Activated CD8-positive, alpha-beta memory T cell treated with anti-CD3 and anti-CD28 coated beads for 1 hour (primary cell): ENCODE measurements at places on chromosomes 3 and 15.

- no peak for DNase-seq
Observed at GRCh38 chr3:112403103-112403502, 70.1 kb downstream of the CD200 start.

- no peak for DNase-seq
Observed at GRCh38 chr15:73952913-73953750, 26.9 kb downstream of the LOXL1 start.

- no peak for DNase-seq
Observed at GRCh38 chr3:161354554-161354953, 16.8 kb downstream of the SPTSSB start.

GRCh38 chr3:147398813-147399534 is 7.4 kb downstream of the ZIC4 start:
- DNase-seq, result no peak

DNA sequence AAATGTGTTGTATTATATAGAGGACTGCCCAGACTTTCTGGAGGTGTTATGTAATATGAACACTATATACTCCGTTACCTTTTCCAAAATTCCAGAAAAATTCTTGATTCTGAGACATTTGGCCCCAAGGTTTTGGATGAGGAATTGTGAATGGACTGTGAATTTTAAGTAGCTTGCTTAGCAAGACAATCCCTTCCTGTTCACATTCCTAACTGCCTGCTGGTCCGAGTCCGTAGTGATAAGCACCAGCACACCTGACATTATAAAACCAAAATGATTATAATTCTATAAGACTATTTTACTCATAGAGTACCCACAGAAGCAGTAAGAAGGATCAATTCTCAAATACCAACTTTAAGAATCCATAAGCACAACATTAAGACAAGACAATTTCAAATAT is 11.2 kb downstream of the EXD1 start:
- DNase-seq, result no peak

GRCh38 chr3:79258479-79258878 is 509.3 kb downstream of the ROBO1 start:
- no peak for DNase-seq

DNA sequence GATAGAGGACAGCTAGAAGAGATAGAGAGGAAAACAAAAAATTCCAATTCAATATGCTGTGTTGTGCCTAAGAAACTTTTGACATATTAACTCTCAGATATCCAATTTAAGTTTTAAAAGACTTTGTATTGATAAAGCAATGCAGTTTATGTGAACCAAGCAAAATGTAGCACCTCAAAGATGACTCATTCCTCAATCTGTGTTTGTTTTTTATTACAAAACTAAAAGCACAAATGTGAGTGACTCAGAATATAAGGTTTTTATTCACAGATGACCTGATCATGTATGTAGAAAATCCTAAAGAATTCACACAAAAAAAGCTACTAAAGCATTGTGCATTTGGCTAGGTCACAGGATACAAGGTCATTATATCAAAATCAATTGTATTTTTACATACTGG is 11.1 kb downstream of the HCLS1 start:
- no peak for DNase-seq

DNA sequence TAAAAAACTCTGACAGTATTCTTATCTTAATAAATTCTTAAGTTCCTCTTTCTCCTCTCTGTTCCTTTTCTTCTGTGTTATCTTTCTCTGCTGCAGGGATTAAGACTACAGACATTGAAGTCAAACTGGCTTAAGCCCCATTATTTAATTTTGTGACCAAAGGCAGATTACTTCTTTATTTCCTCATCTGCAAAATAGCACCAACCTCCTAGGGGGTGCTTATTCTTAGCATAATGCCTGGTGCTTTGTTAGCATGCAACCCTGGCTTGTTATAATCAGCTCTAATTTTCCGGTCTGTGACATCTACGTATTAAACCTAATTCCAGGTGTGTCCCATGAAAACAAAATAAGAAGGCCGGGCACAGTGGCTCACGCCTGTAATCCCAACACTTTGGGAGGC is 23.8 kb downstream of the SEMA6D start:
- no peak for DNase-seq

DNA sequence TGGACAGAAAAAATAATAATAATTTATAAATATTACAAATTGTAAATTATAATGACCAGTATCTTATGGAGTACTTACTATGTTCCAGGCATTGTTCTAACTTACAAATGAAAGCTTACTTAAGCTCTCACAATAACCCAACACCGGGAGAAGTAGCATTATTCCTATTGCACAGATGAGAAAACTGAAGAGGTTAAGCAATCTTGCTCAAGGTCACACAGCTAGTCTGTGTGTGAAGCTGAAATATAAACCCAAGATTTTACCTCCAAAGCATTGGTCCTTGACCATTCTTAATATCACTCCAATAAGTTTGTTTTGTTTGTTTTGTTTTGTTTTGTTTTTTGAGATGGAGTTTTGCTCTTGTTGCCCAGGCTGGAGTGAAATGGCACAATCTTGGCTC is 43.1 kb downstream of the GBE1 start:
- DNase-seq, result no peak

DNA sequence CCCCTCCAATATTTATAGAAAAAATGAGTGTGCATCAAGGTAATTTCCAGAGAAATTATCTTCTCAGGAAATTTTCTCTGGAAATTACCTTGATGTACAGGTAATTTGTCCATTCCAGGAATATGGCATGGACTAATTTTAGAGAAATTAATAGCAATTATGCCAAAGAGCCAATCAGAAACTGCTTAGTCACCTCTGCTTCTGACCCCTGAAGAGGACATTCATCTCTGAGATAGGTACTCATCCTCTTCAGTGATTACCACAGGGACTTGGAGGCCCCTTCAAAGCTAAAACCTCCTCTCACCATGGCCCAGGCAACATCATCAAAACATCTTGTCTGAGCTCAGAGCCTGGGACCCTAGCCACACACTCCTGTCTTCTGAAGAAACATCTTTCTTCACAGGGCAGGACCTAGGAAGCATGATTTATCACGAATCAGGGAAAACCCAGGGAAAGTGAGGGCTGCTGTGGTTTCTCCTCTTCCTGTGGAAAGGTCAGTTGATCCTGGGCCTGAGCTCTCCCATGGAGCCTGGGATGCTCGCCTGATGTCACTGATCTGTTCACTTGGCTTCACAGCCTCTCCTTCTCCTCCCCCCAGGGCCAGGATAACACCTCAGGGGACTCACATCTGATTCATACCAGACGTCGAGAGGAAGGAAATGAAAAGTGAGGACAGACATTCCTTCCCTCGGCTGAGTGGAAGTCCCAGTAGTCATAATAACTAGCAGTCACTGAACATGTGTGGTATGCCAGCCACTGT is 210.5 kb downstream of the DTWD1 start:
- no peak for DNase-seq

DNA sequence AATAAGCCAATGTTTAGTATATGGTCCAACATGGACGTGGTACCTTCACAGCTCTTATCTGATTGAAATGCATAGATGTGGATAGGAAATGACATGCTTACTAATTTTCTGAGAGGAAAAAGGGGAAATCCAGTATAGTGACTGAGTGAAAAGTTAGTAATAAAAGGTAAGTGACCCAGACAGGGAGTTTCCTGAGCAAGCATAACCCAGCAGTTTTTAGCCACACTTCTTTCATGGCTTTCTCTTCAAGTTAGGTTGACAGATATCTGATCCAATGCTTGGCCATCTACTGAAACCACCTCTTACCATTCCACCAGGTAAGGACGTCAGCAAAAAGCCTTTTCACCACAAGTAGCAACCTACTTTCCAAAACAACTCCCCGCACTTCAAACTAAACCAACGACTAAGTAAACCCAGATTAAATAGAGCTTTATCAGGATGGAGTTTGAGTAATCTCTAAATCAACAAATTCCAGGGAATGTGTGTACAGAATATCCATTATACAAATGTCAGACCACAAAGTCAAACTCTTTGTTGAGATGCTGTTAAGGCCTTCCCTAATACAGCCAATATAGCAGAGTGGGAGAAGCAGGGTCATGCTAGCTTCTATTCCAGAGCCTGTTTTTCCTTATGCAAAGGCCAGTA is 329.7 kb downstream of the RORA start:
- DNase-seq, result no peak

GRCh38 chr3:128956440-128956839 is 37.4 kb downstream of the CFAP92 start:
- no peak for DNase-seq

DNA sequence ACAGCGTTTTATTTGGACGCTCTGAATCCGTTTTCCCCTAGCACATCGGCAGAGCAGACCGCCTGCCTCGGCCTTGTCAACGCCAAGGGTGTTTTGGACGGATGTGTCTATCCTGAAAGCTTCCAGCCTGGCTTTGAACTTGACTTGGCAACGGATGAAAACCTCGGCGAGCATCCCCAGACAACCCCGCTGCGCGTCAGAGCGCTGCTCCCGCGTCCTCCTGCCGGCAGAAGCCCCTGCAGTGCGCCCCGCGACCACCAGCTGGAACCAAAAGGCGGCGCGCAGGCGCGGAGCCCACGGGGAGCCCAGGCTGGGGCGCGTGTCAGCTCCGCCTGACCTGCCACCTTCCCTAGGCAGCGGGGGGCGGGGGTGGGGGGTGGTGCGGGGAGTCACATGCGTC is 26.2 kb upstream of the ARL8B start:
- DNase-seq, result no peak

GRCh38 chr3:135811651-135812050 is 153.9 kb upstream of the PPP2R3A start:
- no peak for DNase-seq

GRCh38 chr15:67879440-67880129 is 39.7 kb upstream of the RNU6-1 start:
- no peak for DNase-seq

- no peak for DNase-seq
Observed at GRCh38 chr3:161890147-161890625, 393.6 kb downstream of the OTOL1 start.

GRCh38 chr3:43053291-43053690 is 52.6 kb downstream of the POMGNT2 start:
- DNase-seq, result no peak

DNA sequence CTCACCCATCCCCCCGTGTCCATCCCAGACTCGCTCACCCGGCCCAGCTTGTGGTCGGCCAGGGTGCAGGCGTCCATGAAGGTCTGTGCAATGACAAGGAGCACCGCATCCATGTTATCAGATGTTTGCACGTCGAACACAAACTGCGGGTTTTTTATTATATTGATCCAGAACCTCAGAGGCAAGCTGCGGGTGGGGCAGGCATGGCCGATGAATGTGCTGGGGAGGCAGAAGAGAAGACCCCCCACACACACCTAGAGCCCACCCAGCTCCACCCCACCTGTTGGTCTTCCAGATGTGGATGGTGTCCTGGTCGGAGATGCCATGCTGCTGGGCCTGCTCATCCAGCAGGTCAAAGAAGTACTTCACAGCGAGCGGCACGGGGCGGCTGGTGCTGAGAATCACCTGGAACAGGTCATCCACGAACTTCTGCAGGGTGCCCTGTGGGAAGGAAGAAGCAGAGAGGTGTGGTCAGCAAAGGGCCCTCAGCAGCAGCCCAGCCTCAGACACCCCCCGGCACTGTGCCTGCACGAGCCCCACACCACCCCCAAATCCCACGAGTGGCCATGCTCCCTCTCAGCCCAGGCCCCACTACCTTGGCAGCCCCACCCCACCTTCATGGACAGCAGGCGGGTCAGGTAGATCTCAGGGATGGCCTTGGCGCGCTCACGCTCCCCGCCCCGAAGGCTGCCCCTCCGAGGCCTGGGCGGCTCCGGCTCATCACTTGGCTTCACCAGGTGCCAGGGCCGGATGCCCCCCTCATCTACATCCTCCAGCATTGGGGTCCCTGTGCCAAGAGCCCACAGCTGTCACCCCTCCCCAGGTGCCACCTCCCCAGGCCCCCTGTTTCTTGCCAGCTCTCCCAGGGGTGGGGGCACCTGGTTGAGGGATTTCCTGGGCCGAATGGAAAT is 20.3 kb downstream of the PLXNB1 start:
- no peak for DNase-seq

DNA sequence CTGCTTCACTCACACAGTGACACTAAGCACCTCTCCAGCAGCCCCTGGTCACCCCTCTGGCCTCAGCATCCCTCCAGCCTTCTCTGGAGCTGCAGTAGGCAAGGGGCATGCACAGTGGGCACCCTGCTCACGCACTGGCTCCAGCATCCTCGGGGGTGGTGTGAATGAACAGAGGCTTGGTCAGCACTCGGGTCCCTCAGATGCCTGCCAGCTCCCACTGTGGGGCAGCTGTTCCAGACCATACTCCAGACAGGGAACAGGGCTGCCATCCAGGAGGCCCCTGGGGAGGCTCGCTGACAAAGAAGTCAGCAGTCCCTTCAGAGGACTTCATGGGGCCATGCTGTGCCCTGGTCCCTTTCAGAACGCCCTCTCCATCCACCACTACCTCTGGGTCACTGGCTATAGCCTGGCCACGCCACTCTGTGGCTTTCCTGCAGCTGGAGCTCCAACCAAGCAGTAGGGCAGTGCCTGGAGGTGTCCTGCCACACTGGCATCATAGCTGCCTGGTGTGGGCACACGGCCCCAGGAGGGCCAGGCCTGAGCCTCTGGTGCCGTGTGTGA is 26.3 kb downstream of the ALS2CL start:
- no peak for DNase-seq

DNA sequence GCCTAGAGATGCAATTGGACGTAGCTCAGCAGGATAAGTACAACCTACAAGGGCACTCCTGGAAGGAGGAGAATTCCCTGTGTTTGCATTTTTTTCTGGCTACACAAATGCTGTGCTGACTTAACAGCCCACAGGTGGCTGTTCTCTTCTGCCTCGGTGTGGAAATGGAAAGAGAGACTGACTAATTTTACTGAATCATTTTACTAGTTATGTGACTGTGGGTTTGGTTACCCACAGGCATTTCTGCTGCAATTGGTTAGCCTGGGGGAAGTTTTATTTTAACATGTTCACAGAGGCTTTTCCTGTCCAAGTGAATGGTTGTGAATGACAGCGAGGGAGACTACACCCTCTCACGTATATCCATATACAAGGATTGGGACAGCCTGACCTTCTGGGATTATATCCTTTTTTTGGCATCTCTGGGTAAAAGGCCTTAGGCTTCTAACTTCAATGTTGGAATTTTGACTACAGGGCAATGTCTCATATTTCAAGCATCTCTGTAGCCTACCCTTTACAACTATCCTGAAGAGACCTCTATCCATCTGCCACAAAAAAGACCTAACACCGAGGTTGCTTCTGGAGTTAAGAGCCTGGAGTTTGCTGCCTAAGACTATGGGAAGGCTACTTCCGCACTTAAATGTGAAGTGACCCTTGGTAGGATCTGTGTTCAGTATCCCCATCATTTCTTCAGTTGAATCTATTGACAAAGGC is 67.2 kb upstream of the TP63 start:
- no peak for DNase-seq

GRCh38 chr3:42264399-42265058 is 1.5 kb downstream of the CCK start:
- DNase-seq, result no peak

DNA sequence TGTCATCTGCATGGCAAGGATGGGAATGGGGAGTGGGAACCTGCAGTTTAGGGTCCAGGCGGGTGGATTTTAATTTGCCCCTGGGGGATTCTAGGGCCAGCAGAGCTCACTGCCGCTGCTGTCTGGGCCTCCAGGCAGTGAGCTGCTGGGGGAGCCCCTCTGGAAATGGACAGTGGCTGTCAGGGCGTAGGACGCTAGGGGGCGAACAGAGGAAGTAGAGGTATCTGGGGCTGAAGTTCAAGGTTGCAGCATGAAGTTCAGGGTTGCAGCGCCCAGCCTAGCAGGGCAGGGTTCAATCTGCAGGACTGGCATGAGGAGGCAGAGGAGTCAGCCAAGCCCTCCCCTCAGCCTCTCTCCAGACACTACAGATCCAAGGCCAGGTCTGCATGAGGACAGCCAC is 49.5 kb downstream of the APBA2 start:
- no peak for DNase-seq

GRCh38 chr3:197349368-197349767 is 51.0 kb upstream of the DLG1 start:
- no peak for DNase-seq
